Spinal cord (tissue), 10 donors: ENCODE measurements at places on chromosomes 6 and 20. TPM values are rescaled to one million over a fixed set of nuclear protein-coding genes. Genes with fewer than 3 reads are reported as not detected.

Gene LY6G6C
- total RNA-seq, result not detected

Gene WASF1
- total RNA-seq, result 63.7 TPM

Gene SPAG4
- 15.2 TPM for total RNA-seq

Gene SRSF6
- 60.0 TPM for total RNA-seq

Gene IPCEF1
- 11.8 TPM for total RNA-seq

Gene DNAH8
- total RNA-seq, result 0.10 TPM

Gene TUBB1
- total RNA-seq, result 1.2 TPM

Gene FAM209A
- not detected for total RNA-seq

Gene CLPSL2
- not detected for total RNA-seq

Gene SLC2A10
- total RNA-seq, result 19.5 TPM

Gene PTCRA
- total RNA-seq, result 0.50 TPM

Gene NFKBIE
- 3.5 TPM for total RNA-seq

Gene NKX2-2
- total RNA-seq, result 6.6 TPM

Gene UNC93A
- total RNA-seq, result not detected

Gene KCNK17
- 0.66 TPM for total RNA-seq

Gene STMND1
- total RNA-seq, result 1.7 TPM

Gene DAAM2
- total RNA-seq, result 95.6 TPM

Gene GNAS-AS1
- total RNA-seq, result 1.2 TPM

Gene UBD
- total RNA-seq, result 0.94 TPM

Gene TRIM10
- 0.94 TPM for total RNA-seq

Gene TMC2
- total RNA-seq, result 1.2 TPM

Gene TSPO2
- 1.6 TPM for total RNA-seq

Gene PCMTD2
- total RNA-seq, result 86.3 TPM

Gene TCF21
- total RNA-seq, result not detected
